PC-9 (cell line): ENCODE measurements at places on chromosomes 2 and 18.

GRCh38 chr18:39549144-39549543 lies 1983.5 kb upstream of the CELF4 start:
- no peak overlapping the region for H3K4me3 ChIP-seq
- DNase-seq, result no peak
- no peak overlapping the region for H3K27ac ChIP-seq
- no peaks in the 10 kb centered on the region for H3K36me3 ChIP-seq

DNA sequence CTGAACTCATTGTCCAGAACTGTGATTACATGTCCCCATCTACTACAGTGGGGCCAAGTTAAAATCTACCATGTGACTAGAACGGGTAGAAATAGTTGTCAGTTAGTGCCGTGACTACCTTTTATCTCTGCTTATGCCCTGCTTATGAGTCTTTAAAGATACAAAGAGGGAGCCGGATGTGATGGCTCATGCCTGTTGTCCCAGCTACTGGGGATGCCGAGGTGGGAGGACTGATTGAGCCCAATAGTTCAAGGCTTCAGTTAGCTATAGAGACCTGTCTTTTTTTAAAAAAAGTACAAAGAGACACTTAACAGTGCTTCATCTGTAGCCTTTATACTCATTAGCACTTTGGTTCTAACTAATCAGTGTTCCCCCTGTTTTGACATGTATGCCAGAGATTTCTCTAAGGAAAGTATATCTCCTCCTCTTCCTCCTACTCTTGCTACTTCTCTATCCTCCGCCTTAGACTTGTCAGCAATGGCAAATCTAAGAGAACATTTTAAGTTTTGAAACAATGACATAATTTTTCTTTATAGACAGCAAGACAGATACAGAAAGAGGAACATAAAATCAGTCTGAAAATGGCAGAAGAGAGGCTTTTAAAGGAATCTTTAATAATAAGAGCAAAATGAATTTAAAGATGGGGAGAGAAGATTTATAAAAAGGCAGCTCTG lies 45.0 kb downstream of the NBEAL1 start:
- H3K4me3 ChIP-seq, result no peak overlapping the region
- H3K27me3 ChIP-seq, result no peaks in the 10 kb centered on the region
- H3K27ac ChIP-seq, result no peak overlapping the region
- DNase-seq, result no peak

DNA sequence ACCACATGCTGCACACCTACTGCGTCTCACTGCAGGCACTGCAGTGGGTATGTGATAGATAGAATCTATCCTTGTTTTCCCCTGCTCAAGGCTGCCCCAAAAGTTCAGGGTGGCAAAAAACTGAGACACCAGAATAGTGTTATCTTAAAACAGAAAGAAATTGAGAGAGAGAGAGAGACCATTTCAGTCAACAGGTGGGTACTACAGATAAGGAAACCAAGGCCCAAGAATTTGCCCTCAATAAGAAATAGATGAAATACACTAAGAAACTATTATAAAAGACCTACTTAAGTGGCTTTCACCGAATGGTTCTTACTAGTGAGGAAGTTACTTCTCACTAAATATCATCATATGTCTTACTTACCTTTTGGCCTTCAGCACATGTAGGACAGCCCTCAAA lies 27.9 kb downstream of the EPG5 start:
- no peaks in the 10 kb centered on the region for H3K4me1 ChIP-seq
- no peak overlapping the region for H3K4me3 ChIP-seq
- no peaks in the 10 kb centered on the region for H3K27me3 ChIP-seq
- DNase-seq, result no peak

GRCh38 chr2:28915939-28916338 lies 21.5 kb downstream of the WDR43 start:
- H3K4me1 ChIP-seq, result no peaks in the 10 kb centered on the region
- peaks cover 57% of the 10 kb centered on the region for H3K36me3 ChIP-seq
- no peak for DNase-seq
- no peak overlapping the region for H3K27ac ChIP-seq
- no peaks in the 10 kb centered on the region for H3K27me3 ChIP-seq
- no peak overlapping the region for H3K4me3 ChIP-seq

DNA sequence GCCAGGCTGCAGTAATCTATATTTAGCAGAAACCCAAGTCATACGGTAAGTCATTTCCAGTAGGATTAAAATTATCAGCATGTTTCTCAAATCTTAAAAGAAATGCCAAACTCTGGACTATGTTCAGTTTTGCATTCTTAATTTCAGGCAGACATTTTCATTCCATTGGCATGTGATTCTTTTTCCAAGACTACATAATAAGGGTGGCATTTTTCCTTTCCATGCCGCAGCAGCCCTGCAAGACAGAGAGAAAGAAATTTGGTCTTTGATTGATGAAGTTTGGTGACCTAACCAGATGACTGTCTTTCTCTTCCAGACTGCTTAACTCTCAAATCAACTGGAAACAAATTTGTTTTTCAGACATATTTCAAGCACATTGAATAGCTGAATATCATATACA lies 118.1 kb downstream of the FHOD3 start:
- no peaks in the 10 kb centered on the region for H3K27me3 ChIP-seq
- DNase-seq, result no peak
- H3K27ac ChIP-seq, result no peak overlapping the region
- H3K36me3 ChIP-seq, result no peaks in the 10 kb centered on the region
